Stomach (tissue), 19 donors: ENCODE measurements at places on chromosomes 4 and X. TPM values are rescaled to one million over a fixed set of nuclear protein-coding genes. Genes with fewer than 3 reads are reported as not detected.

DNA sequence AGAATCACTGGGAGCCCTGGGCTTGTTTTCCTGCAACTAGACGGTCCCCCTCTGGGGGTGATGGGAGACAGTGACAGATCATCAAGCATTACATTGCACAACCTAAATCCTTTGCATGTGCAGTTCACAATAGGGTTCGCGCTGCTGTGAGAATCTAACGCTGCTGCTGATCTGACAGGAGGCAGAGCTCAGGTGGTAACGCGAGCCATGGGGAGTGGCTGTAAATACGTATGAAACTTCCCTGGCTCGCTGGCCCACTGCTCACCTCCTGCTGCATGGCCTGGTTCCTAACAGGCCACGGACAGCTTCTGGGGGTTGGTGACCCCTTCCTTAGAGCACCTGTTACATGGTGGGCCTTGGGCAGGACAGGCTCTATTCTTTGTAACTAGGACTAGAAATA lies 10.4 kb downstream of the PAQR3 start:
- no peak for DNase-seq

GRCh38 chr4:97645071-97645821 lies 498.0 kb downstream of the STPG2 start:
- DNase-seq = no peak

DNA sequence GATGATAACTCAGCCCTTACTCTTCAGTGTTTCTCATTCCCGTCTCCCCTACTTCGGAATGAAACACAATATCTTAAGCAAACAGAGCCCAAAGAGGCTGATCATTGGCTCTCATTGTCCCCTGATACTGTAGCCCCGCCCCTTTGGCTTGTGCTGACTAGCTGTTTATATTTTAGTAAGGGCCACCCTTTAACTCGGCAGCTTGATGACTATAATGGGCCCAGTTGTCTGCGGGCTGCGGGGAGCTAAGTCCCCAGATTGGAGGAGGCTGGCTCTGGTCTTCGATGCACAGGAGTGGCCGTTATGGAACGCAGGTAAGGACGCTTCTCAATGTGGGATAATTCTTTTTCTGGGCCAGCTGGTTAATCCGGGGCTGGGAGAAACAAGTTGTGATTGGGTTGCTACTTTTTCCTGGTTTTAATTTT lies at the start of gene TRIM2:
TRIM2 (plus strand) TSS at position 197 of the 425 bp plus-strand sequence; CDS start at position 285, 88 bp downstream.
- DNase-seq = peak; percentile 94

The USP17L15 gene
- not detected for total RNA-seq

The TKTL2 gene
- not detected for total RNA-seq

The ABLIM2 gene
- 3.1 TPM for total RNA-seq
